ENCODE measurements at places on chromosomes 12 and 14.

DNA sequence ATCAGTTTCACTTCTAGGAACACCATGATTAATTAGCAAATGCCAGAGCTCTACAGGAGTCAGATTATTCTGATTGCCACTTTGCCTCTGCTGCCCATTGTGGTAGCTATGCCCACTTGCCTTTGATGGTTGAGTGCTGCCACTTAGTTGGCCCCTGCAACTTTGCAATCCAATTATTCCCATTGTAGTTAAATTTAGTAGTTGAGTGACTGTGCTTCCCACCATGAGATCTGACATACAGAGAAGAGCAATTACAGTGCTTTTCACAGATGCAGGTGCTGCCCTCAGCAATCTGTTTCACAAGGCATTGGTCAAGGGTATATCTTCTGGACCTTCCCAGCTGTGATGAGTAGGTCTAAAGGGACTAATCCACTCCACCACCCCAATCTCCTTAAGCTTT, 468.4 kb upstream of the RGS6 start:
- DNase-seq, result no peak

- DNase-seq, result no peak
Observed at GRCh38 chr12:124524231-124524925, 43.0 kb downstream of the NCOR2 start.

DNA sequence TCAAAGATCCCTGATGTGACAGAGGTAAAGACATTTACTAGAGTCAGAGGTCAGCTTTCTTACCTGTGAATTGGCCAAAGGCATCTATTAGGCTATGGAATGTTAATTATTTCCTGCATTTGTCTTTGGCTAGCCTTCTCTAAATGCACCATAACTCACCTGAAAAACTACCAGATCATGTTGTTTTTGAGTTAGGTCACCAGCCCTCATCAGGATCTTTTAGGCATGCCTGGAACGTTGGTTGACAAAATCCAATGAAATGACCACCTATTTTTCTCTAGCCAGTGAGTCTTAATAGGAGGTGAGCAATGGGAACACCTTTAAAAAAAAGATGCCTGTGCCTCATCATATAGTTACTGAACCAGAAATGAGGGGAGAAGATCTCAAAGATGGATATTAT, 46.2 kb downstream of the ANO4 start:
- no peak for DNase-seq

DNA sequence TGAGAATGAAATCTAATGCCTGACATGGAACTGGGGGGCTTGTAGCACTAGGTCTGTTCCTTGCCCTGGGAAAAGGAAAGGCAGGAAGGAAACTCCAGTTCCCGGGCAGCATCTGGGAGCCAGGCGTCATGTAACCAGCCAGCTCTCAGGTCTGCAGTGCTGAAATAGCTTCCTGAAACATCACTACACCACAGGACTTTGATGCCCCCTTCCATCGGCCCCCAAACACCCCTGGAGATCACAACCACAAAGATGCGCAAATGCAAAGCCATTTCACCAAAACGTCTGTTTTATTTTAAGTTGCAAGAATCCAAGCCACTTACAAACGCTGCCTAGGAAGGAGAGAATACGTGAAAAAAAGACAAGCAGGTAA, 40.9 kb downstream of the KCTD10 start:
- no peak for DNase-seq

GRCh38 chr12:31574803-31575575, 15.9 kb downstream of the DENND5B start:
- DNase-seq, result no peak

DNA sequence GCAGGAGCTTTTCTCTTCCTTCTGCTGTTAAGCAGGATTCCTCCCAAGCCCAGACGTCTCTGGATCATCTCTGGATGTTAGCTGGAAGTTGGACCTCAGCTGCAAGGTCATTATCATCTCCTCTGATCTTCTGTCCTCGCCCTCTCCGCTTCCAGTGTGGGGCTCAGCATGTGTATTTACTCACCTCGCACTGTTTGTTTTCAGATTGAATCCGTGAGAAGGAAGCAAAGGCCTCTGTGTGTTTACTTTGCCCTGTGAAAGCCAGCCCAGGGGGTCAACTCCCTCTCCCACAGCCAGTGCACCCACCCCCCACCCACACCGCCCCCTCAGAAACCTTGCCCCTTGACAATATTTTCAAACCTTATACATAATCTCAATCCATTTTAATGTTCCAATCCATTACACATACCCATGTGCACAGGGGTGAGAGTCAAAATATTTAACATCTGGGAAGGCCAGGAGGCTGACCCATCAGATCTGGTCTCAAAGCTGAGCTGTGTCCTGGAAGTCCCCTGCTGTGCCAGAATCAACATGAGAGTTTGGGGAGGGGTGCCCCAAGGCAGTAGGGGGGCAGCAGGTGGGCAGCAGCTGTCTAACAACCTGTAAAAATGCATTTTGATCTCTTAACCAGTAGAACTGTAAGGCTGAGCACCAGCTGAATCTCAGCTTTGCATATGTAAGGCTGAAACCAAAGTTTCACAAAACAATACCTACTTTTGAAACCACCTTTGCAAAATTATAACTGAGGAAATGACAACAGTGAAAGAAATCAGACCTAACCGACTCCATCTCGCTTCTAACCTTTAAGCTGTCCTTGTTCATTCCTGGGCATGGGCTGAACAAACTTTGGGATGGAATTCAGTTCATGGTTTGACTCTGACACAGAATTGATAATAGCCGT, 157.9 kb downstream of the ZNF664 start:
- no peak for DNase-seq

- DNase-seq, result no peak
Observed at GRCh38 chr12:3775385-3776035, 22.6 kb upstream of the CRACR2A start.

DNA sequence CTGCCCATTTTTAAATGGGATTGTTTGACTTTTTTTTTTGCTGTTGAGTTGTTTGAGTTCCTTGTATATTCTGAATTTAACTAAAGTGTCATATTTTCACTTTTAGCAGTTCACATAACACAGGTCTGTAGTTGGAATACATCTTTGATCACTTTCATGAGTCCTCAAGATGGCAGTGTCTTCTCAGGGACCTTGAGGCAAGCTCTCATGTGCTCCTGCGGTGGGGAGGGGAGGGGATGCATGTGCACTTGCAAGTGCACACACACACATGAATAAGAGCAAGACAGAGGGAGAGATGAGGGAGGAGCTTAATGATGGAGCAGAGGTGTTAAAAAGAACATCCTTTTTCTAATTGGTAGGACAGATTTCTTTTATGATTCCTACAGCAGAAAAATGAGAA, 291.4 kb upstream of the OR4E1 start:
- no peak for DNase-seq

DNA sequence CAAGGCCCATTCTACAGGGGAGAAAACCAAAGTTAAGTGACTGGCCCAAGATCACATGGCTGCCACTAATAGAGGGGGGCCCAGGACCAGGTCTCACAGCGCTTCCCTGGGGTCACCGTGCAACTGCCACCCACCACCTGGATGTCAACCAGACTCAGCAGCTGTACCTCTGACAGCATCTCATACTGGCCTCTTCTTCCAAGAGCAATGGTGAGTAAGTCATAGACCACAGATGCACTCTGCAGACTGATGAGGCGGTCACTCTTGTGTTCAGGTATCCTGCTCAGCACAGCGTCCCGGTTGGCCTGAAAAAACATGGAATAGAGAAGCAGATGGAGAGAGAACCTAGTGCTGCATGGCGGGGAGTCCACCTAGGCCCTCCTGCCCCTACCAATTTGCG, 139.9 kb downstream of the TTC7B start:
- DNase-seq, result no peak
